Hippocampal formation (tissue), 2 donors: ENCODE measurements at places on chromosomes 7 and 10.

DNA sequence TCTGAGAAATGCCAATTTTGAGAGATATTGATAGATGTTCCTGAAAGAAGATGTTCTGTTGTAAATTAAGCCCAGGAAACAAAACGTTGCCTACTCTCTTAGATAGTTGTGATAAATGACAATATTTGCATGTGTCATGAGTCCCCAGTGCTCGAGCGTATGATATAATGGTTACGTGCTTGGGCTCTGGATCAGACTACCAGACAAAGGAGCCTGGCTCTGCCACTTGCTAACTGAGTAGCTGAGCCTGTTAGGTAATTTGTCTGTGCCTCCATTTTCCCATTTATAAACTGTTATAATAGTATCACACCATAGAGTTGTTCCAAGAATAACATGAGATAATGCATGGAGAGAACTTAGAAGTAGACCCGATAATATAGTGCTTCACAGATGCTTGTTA is 1.8 kb downstream of the A1CF start:
- DNase-seq: no peak

- DNase-seq: no peak
Observed at GRCh38 chr7:54015251-54015650, 526.9 kb upstream of the VSTM2A start.

- DNase-seq: no peak
Observed at GRCh38 chr7:23863209-23863787, 153.3 kb downstream of the STK31 start.

DNA sequence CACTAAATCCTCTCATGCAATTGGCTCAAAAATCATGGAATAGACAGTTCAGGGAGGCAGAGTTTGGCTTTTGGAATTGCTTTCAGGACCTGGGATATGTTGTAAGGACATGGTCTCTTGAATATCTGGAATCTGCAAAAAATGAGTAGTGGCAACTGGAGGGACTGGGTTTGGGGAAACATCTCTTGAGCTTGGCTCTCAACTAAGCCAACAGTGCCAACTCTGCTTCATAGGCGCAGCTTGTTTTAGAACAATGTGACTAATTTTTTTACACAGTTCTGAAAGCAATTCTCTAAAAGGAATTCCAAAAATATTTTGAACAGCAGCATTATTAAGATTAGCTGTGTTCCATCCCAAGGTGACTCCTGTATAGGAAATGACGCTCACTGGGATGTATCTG is 121.5 kb upstream of the DPP6 start:
- DNase-seq: no peak

GRCh38 chr10:76993213-76993612 is 644.4 kb downstream of the KCNMA1 start:
- DNase-seq: no peak

DNA sequence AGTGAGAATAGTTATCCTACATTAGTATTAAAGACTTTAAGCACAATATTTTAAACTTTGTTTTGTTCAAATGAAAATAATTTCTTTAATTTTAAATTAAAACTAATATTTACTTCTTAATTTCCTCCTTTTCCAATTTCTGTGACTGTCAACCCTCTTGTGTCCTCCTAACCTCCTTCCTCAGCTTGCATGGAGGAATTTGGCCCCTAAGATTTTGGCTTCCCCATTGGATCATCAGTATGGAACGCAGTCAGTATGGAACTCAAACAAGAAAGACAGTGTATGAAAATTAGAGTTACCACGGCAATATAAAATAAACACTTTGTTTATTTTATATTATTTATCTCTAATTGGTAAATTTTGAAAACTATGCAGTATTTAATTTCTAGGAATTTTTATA is 91.2 kb downstream of the CYP51A1 start:
- DNase-seq: no peak
